ENCODE measurements at places on chromosomes 6 and 20. TPM values are rescaled to one million over a fixed set of nuclear protein-coding genes. Genes with fewer than 3 reads are reported as not detected.

DACT2 gene
- polyA plus RNA-seq, result not detected

- DNase-seq, result no peak
Observed at GRCh38 chr6:41894366-41895299, 542 bp downstream of the USP49 start.

SASH1 gene
- polyA plus RNA-seq, result 11.6 TPM

- DNase-seq, result no peak
Observed at GRCh38 chr6:108465098-108465495, 95.6 kb upstream of the FOXO3 start.

IPCEF1 gene
- polyA plus RNA-seq, result 0.07 TPM

- no peak for DNase-seq
Observed at GRCh38 chr6:161711938-161712337, 438.1 kb upstream of the AGPAT4 start.

SPDEF gene
- polyA plus RNA-seq, result 0.04 TPM

GRCh38 chr20:16744178-16744807 lies 3.9 kb upstream of the OTOR start:
- no peak for DNase-seq

GRCh38 chr6:10310330-10310653 lies 104.6 kb downstream of the TFAP2A start:
- DNase-seq, result no peak

C6orf132 gene
- polyA plus RNA-seq, result 1.8 TPM

GPR63 gene
- polyA plus RNA-seq, result 0.44 TPM

DNA sequence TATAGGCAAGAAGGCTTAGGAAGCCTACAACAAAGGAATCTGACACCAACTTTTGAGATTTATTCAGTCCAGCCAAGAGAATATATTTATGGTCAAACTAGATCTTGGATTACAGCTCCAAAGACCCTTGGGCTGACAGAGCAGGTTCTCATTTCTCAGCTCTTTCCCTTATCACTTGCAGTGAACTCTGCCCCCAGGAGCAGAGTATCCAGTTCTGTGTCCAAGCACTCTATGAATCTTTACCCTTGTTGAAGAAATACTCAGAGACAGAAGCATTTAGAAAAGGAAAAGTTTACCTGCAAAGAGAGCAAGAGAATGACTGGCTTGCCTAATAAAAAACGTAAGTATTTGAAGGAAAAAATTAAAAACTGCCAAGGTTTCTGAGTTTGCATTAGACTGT lies 190.5 kb downstream of the SLC16A10 start:
- DNase-seq, result no peak

- DNase-seq, result peak; percentile 18
Observed at GRCh38 chr6:1552296-1552761, 57.4 kb upstream of the FOXC1 start.

DNA sequence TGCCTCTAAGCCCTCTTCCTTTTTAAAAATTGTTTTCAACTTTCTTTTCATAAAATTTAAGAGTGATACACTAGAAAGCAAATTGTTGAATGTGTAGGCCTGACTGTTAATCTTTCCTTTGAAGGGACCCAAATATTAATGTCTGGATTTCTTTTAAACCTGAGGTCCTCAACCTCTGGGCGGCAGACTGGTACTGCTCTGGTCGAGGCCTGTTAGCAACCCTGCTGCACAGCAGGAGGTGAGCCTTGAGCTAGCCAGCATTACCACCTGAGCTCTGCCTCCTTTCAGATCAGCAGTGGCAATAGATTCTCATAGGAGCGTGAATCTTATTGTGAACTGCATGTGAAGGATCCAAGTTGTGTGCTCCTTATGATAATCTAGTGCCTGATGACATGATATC lies 191.2 kb downstream of the MANEA start:
- DNase-seq, result no peak

SLC17A5 gene
- polyA plus RNA-seq, result 18.7 TPM

- DNase-seq, result no peak
Observed at GRCh38 chr6:139736325-139736906, 362.0 kb upstream of the CITED2 start.

- DNase-seq, result peak; percentile 84
Observed at GRCh38 chr6:89298680-89299465, 16.2 kb downstream of the GABRR2 start.

DNA sequence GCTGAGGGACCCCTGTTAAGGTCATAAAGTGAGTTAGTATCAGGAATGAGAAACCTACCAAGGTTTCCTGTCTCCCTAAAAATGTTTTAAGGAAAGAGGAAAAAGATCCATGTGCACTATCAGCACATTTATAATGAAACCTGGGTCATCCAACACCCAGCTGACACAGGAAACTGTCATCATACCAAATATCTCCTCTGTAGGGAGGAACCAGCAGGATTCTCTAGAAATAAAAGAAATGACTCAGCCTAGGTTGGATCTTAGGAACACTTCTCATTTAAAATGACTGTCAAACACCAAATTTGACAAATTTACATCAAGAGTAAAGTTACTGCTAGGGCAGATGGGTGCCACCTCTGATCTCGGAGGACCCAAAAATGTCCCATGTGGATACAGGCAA lies 21.7 kb downstream of the GFOD1 start:
- DNase-seq, result no peak

DNA sequence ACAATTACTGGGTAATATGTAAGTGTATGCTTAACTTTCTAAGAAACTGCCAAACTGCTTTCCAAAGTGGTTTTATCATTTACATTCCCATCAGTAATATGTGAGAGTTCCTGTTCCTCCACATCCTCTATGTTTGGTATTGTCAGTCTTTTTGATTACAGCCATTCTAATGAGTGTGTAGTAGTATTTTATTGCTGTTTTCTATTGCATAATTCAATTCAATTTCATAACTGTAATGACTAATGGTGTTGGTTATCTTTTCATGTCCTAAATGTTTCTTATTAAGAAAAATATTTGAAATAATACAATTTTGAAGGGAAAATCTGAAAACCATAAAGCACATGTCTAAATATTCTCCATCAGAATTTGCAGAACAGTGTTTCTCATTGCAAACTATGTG lies 119.3 kb downstream of the MAP3K7 start:
- DNase-seq, result no peak

GRCh38 chr20:17443131-17443858 lies 87.9 kb downstream of the BFSP1 start:
- DNase-seq, result no peak

GRCh38 chr6:77340331-77340730 lies 123.0 kb downstream of the HTR1B start:
- no peak for DNase-seq

DNA sequence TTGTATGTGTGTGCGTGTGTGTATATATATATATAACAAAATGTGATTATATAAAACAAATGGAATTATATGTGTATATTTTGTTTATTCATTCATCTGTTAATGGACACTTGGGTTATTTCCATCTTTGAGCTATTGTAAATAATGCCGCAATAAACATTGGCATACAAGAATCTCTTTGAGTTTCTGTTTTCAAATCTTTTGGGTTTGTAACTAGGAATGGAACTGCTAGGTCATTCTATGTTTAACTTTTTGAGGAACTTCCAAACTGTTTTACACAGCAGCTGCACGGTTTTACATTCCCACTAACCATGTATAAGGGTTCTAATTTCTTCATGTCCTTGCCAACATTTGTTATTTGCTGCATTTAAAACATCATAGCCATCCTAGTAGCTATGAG lies 39.9 kb upstream of the TGM2 start:
- DNase-seq, result peak; percentile 66

BTN1A1 gene
- not detected for polyA plus RNA-seq

NHSL1 gene
- polyA plus RNA-seq, result 6.0 TPM

GRCh38 chr6:72246926-72247325 lies 360.6 kb downstream of the RIMS1 start:
- DNase-seq, result peak; percentile 15

DNA sequence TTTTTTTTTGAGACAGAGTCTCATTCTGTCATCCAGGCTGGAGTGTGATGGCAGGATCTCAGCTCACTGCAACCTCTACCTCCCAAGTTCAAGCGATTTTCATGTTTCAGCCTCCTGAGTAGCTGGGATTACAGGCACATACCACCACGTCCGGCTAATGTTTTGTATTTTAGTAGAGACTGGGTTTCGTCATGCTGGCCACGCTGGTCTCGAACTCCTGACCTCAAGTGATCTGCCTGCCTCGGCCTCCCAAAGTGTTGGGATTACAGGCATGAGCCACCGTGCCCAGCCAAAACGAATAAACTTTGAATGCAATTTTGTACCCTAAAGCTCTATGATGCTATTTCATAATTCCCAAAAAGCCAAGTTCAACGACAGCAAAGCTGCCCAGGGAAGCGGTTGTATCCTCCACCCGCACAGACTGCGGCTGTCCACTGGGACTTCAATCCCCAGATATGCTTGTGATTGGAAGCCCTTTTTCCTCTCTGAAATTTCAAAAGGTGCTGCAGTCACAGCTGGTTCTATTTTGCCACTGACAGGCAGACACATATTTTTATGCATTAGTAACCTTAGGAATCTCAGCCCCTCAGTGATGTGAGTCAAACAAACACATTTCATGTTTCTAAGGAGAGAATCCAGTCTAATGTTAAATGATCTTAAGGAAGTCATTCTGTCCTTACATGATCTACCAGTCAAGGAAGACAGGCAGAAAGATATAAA lies 8.7 kb upstream of the RAMACL start:
- peak; percentile 92 for DNase-seq

Data from IMR-90 (cell line).